ENCODE measurements at places on chromosomes 7 and 10.

DNA sequence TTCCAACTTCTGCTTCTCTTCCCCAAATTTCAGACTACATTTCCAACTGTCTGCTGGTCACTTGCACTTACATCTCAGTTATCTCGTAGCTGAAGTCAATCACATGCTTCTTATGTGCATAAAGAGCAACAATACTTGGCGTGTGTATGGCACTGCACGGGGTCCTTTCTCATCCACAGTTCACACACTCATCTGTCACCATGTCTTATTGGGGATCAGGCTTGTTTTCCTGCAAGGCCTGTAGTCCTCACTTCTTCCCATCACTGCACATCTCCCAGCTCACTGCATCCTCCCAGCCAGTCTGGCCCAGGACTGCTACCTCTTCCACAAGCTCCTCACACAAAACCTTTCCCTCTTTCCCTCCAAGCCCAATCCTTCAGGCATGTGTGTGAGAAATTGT is 35.3 kb downstream of the NUDCD3 start:
- DNase-seq = no peak

- DNase-seq = no peak
These were observed 198.9 kb downstream of the WDR37 start for GRCh38 chr10:1255118-1255517.

DNA sequence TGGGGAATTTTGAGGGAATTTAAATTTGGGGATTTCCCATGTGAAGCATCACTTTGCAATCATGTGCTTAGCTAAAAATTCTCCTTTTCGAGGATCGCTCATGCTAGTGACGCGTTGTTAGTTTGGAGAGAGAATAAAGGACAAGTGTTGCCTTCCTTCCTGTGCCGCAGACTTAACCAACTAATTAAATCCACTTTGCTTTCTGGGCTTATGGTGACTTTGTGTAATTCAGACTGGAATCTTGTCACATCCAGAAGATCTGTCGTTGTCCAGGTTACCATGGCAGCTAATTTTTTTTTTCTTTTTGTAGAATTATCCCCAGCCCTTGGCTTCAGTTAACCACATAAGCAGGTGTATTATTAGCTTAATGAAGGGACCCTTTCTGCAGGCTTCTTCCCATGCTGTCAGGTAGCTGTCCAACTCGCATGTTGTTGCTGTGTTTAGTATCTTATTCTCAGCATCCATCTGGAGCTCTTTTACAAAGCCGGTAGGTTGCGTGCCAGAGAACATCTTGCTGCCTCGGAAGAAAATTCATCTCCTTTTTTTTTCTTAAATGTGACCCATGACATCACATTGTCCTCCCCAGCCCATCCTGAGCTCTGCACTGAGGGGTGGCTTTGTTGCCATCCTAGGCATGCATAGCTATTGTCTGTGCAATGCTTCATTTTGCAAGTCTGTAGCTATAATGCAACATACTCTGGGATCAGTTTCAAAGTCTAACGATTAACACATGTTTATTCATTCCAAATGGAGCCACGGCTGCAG is 47.2 kb upstream of the NRP1 start:
- DNase-seq = no peak

DNA sequence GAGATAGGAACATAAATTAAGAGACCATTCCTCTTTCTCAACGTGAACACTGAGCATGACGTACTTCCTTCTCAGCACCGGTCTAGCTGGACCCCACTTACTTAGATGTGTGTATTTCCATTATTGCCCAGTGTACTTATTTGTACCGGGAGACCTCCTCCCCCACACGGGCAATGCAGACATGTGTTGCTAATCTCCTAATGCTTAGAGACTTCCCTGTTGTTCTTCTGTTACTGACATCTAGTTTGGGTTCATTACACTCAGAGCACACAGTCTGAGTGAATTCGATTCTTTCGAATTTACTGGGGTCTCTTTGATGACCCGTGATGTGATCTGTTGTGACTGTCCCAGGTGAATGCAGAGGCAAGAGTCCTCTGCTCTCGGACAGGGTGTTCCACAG is 260.0 kb downstream of the MAD1L1 start:
- DNase-seq = no peak

All from CD4-positive, alpha-beta T cell treated with Interleukin-17A for 4 hours (primary cell).